Inflammatory macrophage (primary cell): ENCODE measurements at places on chromosomes 12 and 14.

- no peak for DNase-seq
These were observed 71.8 kb downstream of the DNAI7 start for GRCh38 chr12:25123126-25123525.

- no peak for DNase-seq
These were observed 6.0 kb upstream of the SLC24A4 start for GRCh38 chr14:92316937-92317336.

DNA sequence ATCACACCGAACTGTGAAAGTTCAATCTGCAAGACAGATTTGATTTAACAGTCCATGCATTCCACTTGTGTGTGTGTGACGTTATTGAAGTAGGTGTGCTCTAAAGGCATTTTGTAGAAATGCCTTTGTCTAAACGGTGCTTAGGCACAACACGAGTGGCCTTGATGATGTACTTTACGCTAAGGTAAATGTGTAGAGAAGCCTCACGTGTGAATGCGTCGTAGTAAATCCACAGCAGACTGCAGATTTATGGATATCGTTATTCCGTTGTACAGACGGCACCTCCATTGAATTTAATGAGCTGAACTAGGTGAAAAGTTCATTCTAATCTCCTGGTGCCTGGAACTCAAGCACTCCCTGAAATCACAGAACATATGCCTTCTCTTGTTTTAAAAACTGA is 202.8 kb upstream of the STXBP6 start:
- no peak for DNase-seq

DNA sequence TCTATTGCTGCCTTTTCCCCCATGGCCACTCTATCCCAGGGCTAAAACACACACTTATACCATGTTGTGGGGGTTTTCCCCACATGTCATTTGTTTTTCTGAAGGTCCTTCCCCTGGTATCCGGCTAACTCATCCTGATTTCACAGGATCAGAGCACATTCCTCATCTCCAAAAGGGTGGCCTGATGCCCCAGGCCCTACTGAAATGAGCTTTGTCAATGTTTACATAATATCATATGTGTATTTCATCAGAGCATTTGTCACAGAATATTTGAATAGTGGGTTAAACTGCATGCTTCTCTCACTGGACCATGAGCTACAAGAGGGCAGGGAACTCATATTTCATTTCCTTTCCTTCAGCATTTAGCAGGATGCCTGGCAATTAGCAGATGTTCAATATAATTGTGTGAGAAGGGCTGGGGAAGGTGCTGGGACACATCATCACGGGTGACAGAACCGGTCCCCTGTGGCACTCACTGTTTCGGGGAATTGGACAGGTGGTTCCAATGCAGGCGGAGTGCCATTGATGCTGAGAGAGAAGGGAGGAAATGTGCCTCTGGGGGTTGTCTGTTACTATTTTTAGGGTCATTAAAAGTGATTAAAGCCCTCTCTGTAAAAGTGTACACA is 26.8 kb downstream of the EMP1 start:
- no peak for DNase-seq

DNA sequence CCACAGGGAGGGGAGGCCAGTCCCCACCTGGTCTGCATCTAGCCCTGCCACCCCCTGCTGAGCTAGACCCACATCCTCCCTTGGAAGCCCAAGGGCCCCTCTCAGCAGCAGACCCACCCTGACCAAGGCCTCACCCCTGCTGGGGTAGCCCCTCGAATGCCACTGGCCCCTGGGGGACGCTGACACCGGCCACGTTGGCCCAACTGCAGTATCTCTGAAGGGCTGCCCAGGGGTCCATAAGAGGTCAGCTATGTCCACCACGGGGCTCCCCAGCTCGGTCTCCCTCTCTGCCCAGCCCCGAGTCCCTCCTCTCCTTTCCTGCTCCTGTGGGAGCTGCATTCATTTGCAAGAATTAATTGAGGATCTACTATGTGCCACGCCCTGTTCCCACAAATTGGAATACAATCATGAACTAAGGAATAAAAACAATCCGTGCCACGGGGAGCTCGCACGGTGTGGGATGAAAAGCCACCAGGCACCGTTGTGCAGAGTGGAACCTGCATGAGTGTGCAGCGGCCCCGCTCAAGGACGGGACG is 71.4 kb downstream of the GALNT9 start:
- DNase-seq: no peak

GRCh38 chr12:51020448-51021182 is 5.6 kb downstream of the SLC11A2 start:
- DNase-seq: no peak

DNA sequence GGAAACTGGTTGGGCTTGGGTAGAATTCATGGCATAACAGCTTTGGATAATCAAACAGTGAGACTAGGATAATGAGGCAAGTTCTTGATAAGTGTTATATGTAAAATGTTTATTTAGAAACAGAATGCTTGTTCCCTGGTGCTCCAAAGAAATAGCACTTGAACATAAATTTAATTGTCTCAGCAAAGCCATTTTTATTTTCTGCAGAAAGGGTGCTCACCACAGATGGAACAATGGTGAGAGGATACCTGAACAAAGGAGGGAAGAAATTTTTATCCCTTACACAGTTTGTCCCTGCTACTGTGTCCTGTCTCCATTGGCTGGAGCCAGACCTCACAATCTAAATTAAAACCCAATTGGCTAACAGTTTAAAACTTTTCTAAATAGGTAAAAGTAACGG is 9.3 kb upstream of the RXYLT1 start:
- no peak for DNase-seq

- DNase-seq: peak; percentile 30
These were observed 1.8 kb upstream of the AKT1 start for GRCh38 chr14:104797115-104798044.

DNA sequence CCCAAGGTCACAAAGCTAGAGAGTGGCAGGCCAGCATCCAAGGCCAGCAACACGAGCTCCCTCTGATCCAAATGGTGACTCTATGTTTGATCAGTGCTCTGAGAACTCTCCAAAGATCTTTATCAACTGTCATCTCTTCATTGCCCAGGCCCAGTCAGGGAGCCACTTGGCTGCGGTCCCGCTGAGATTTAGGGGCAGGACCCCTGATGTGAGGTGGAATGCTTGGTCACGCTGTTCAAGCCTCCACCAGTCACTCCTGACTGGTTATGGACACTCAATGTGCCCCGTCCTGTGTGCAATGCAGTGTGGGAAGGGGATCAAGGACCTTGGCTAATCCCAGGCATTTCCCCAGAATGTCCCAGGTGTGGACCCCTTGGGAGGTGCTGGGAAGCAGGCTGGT is 19.8 kb upstream of the TCL1B start:
- no peak for DNase-seq

DNA sequence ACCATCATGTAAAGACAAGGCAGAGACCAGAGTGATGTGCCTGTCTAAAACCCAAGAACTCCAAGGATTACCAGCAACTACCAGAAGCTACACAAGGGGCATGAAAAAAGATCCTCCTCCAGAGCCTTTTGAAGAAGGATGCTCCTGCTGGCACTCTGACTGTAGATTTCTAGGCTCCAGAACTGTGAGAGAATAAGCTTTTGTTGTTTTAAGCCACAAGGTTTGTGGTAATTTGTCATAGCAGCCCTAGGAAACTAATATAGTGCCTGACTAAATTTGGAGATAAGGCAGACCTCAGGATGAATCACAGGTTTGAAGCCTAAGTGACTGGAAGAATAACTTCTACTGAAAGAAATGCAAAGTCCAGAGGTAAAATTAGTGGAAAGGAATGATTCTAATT is 132.9 kb downstream of the CEP83 start:
- DNase-seq: no peak

- DNase-seq: no peak
These were observed 53.8 kb downstream of the SFSWAP start for GRCh38 chr12:131764738-131765137.

- no peak for DNase-seq
These were observed 4.3 kb downstream of the NAP1L1 start for GRCh38 chr12:76080017-76080728.

- DNase-seq: peak; percentile 23
These were observed 210.4 kb upstream of the RGS6 start for GRCh38 chr14:71721791-71722190.

- DNase-seq: no peak
These were observed 448.7 kb upstream of the FBXO33 start for GRCh38 chr14:39880965-39881364.
